ENCODE measurements at places on chromosomes 1 and 21.

- no peak for DNase-seq
These were observed 31.0 kb downstream of the TMCC2 start for GRCh38 chr1:205258719-205259118.

DNA sequence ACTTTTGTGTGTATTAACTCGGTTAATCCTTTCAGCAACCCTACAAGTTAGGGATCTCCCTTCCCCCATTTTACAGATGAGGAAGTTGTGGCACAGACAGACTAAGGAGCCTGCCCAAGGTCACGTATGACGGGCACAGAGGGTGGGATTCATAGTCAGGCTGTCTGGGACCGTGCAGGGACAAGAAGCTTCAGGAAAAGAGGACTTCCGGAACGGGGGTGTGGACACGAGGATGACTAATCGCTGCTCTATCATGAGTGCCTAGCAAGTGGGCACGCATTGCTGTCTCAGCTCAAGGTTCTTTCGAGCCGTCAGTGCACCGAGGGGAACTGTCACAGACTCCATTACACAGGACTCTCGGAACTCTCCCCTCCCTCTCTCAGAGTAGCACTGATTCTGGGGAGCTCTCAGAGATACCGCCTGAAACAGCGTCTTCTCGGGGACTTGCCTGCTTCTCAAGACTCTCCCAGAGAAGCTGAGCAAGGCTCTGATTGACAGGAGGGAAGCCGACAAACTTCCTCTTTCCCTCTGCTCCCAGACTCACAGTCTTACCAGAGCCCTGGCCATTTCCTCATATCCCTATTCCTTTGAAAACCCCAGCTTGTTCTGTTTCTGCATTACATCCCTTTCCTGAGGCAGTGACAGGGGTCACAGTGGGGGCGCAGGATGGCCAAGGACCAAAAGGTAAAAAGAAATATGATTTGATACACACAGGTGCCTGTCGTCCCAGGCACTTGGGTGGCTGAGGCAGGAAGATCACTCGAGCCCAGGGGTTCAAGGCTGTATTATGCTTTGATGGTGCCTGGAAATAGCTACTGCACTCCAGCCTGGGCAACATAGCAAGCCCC is 14.4 kb downstream of the FHAD1 start:
- DNase-seq, result no peak

DNA sequence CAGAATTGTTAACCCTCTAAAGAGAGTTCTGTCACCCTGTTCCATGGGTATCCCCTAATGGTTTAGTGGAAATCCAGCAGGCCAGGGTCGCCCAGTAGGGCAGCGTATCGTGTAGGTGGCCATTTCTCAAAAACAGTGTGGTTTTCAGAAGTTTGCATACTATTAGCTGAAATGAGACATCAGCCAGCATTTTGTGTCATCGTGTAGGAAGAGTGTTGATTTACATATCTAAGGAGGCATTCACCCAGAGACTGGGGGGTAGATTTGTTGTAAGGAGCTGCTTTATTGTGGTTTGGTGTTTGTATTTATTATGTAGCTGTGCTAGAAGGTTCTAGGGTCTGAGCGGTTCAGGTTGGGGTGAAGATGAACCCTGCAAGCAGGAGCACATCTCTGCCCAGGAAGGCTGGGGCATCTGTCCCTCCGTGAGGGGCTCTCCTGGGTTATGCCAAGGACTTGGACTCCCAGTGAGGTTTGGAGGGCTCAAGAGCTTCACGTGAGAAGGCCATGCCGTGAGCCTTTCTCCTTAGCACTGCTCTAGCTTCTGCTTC is 174.4 kb downstream of the PGBD5 start:
- DNase-seq, result no peak

DNA sequence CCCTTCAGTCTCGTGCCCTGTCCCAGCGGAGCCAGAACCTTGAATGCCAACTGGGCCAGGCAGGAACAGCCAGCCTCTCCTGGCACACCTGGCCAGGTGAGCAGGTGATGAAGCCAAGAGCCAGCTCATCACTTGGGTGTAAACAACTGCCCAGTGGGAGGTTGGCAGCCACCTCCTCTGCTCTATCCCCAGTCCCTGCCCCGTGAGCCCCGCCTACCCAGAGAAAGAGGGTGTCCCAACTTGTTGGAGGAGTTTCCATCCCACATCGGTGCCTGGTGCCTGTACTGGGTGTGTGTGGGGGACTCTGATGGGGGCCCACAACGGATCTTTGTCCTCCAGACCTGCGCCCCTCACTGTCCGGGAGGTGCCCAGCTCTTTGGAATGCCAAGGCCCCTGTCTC is 17.8 kb upstream of the FAM131C start:
- no peak for DNase-seq

DNA sequence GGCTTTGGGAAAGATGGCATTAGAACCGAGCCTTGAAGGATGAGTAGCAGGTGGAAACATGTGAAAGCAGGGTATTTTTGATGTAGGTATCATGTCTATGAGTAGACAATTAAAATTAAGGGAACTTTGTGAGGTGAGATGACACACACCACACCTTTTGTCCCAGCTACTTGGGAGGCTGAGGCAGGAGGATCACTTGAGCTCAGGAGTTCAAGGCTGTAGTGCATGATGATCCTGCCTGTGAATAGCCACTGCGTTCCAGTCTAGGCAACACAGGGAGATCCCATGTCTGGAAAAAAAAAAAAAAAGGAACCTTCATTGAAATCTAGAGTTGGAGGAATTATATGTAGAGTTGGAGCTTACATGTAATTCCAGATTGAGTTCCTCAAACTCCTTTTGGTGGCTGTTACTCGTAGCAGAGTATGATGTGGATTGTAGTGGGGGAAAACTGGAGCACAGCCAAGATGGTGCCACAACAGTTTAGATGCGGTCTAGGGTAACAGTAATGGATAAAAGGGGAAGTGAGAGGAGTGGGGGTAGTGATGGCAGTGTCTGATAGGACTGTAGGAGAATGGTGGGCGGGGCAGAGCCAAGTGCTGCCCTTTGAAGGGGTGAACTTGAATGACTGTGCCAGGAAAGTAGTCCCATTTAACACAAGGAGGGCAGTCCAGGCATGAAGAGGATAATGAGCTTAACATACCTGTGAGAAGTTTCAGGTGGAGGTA is 17.4 kb downstream of the AK4 start:
- DNase-seq, result no peak

DNA sequence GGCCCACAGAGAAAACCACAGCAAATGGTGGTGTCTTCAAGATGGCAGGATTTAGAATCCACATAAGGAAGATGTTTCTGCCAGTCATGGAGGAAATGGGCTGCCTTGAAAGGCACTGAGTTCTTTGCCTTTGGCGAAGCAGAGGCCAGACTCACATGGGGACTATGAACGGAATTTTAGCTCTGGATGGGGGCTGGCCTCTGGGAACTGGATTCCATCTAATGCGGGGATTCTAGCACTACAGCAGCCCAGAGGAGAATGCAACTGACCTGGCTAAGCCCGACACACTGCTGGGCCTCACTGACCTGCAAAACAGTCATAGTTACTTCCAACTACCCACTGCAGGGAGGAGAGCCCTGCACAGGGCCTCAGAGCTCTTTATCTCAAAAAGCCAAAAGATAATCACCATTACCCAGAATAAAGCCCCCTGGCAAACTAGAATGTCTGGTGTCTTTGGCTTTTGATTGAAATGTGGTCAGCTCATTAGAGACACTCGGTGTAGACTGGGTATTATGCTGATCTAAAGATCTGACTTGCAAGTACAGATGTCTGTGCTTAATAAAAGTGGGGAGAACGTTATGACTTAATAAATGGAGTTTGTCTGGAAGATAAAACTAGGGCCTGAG is 11.6 kb downstream of the HCRTR1 start:
- DNase-seq, result no peak

- DNase-seq, result peak; percentile 62
These were observed 88.3 kb upstream of the SGIP1 start for GRCh38 chr1:66445492-66446181.

- DNase-seq, result no peak
These were observed 143.3 kb downstream of the PLXNA2 start for GRCh38 chr1:208100906-208101305.

DNA sequence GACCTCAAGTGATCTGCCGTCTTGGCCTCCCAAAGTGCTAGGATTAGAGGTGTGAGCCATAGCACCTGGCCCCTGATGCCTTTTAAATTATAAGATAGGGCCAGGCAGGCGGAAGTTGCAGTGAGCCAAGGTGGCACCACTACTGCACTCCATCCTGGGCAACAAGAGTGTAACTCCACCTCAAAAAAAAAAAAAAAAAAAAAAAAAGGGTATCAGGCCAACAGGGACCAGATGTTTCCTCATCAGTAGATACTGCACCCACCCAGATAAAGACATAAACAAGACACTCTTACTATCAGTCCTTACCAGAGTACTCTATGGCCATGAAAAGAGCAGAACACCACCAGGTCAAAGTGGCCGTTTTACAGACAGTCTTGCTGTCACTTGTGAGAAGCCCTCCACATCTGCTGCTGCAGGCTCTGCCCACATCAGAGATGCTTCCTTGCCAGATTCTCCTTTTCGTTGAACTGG is 3.3 kb downstream of the C21orf58 start:
- DNase-seq, result no peak

- DNase-seq, result no peak
These were observed 8.8 kb upstream of the CTBS start for GRCh38 chr1:84582802-84583587.

GRCh38 chr1:40755067-40755466 is 28.5 kb upstream of the KCNQ4 start:
- no peak for DNase-seq

GRCh38 chr21:42851812-42852665 is 27.3 kb downstream of the WDR4 start:
- DNase-seq, result no peak

GRCh38 chr1:43981135-43981491 is 2.1 kb downstream of the B4GALT2 start:
- no peak for DNase-seq

DNA sequence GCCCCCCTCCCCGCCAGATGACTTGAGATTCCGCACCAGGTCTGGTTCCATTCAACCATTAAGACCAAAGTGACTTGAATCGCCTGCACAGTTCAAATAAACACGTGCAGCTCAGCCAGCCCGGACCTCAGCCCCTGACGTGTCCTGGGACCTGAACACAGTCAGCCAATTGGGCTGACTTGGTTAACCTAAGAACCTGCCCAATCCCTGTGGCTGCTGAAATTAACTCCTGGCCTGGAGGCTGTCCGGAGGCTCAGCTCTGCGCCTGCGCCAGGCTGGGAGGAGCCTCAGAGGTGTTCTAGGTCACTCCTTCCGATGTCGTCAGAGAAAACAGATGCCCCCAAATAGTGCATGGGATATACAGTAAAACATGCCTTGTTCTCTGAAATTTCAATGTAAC is 73.4 kb downstream of the SCCPDH start:
- no peak for DNase-seq

- DNase-seq, result no peak
These were observed 36.7 kb upstream of the SH3D21 start for GRCh38 chr1:36269408-36269838.

- no peak for DNase-seq
These were observed 67.5 kb upstream of the MUTYH start for GRCh38 chr1:45407629-45408287.

DNA sequence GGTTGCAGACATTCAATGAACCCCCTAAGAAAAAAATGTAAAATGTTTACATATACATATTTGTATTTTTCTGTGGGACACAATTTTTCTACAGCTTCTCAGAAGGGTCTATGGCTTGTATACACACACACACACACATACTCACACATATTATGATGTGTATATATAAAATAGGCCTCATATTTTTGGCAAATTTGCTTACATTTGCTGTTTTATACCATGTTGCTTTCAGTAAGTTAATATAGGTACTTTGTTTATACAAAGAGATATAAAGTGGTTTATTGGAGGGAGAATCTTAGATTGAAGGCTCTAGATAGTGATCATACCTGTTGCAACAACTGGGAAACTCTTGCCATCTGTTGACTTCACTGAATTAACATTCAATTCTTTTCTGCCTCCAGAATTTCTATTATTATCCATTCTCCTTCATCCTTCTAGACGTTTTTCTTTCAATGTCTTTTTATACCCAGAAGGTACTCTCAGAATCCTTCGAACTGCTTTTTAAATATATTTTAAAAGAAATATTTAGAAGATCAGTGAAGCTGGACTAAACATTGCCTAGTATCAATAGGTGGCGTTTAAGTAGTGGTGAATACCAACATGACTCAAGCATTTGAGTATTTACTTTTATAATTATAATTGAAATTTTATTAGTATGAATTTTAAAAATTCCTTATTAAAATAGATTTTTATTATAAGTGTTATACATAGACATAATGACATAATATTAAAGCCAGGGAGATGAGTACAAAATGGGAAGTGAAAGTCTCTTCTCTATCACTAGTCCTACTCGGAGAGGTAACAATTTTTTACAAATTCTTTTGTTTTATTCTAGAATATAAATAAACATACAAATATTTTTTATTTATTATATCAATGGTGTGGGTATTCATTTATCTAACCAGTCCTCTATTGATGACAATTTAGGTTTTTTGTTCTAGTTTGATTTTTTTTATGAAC is 10.2 kb downstream of the CD55 start:
- no peak for DNase-seq

GRCh38 chr1:215660259-215660658 is 93.2 kb downstream of the KCTD3 start:
- no peak for DNase-seq

DNA sequence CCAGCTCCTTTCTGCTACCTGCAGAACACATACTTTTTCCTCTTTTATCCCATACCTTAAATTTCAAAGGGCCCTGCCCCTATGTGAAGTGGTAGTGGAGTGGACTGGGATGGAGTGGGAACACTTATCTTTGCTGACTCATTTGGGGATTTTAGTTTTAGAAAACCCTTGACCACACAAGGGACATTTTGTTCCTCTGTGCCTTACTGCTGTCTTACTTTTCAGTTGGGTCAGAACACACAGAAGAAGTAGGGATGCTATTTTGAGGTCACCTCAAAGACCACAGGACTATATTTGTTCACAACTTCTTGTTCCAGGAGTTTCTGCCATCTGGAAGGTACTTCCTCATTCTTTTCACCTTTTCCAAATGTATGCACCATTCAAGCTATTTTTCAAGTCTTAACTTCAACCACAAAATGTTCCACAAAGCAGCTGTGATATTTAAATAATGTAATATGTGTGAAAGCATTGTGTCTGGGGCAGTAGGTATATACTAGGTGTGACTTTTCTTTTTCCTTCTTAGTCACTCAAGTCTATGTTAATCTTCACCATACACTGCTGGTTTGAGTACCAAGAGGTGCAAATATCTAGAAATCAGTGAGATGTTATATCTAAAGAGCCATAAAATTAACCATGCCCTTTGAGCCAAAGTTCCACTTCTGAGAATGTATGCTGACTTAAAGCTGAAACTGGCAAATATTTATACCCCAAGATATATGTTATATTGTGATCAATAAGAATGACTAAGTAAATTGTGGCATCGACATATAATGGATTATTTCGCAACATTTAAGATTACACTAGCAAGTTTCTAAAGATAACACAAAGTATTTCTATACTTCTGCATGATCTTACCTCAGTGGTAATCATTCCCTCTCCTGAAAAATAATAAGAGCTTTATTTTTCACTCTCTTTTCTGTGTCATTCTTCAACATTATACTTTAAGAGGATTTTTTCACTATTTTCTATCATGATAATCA is 308.5 kb downstream of the MRPL39 start:
- no peak for DNase-seq

Data from CD4-positive, alpha-beta memory T cell (primary cell).